Heart left ventricle (tissue), 16 donors: ENCODE measurements at places on chromosomes 16 and 17.
A peak's percentile ranks its signal among the peaks of the same experiment; 100 is the strongest.

GRCh38 chr17:32771396-32771795, 105.5 kb downstream of the MYO1D start:
- no peak overlapping the region for H3K27ac ChIP-seq
- H3K36me3 ChIP-seq = peaks cover 43% of the 10 kb centered on the region
- H3K4me3 ChIP-seq = no peak overlapping the region
- DNase-seq = no peak

GRCh38 chr16:87344931-87345631, 27.9 kb upstream of the C16orf95 start:
- H3K4me3 ChIP-seq = peak overlapping the region; percentile 20
- no peaks in the 10 kb centered on the region for H3K27me3 ChIP-seq
- H3K27ac ChIP-seq = peak overlapping the region; percentile 74
- peaks cover 5% of the 10 kb centered on the region for H3K36me3 ChIP-seq
- DNase-seq = peak; percentile 42

GRCh38 chr17:78653382-78653781, 76.2 kb upstream of the DNAH17 start:
- H3K36me3 ChIP-seq = no peaks in the 10 kb centered on the region
- H3K27me3 ChIP-seq = no peaks in the 10 kb centered on the region
- no peaks in the 10 kb centered on the region for H3K4me1 ChIP-seq
- no peak overlapping the region for H3K4me3 ChIP-seq

DNA sequence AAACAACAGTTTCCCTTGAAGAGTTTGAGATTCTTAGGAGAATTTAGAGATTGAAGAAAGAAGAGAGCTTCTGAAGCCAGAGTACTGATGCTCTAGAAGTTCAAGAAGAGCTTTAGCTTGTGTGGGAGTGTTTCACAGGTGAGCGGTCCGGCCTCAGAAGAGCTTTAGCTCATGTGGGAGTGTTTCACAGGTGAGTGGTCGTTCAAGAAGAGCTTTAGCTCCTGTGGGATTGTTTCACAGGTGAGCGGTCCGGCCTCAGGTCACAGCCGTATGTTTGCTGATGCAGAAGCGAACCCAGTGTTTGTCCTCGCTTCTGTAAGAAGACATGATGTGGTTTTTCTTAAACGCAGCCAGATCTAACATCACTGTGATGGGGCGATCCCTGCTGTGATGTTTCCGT, 76.4 kb downstream of the SEC14L1 start:
- H3K4me1 ChIP-seq = peaks cover 23% of the 10 kb centered on the region
- H3K27ac ChIP-seq = no peak overlapping the region
- H3K4me3 ChIP-seq = no peak overlapping the region
- no peak for DNase-seq
- no peaks in the 10 kb centered on the region for H3K27me3 ChIP-seq

- H3K36me3 ChIP-seq = no peaks in the 10 kb centered on the region
- H3K4me1 ChIP-seq = no peaks in the 10 kb centered on the region
- H3K27ac ChIP-seq = no peak overlapping the region
- H3K27me3 ChIP-seq = no peaks in the 10 kb centered on the region
These were observed 11.3 kb downstream of the OSBPL7 start for GRCh38 chr17:47810200-47810821.

GRCh38 chr16:8585041-8585440, 5.3 kb downstream of the TMEM114 start:
- no peaks in the 10 kb centered on the region for H3K36me3 ChIP-seq
- H3K4me3 ChIP-seq = no peak overlapping the region
- no peak overlapping the region for H3K27ac ChIP-seq
- peaks cover 31% of the 10 kb centered on the region for H3K27me3 ChIP-seq
- peaks cover 12% of the 10 kb centered on the region for H3K4me1 ChIP-seq

GRCh38 chr16:29662729-29663015, 375 bp upstream of the SPN start:
- peak overlapping the region; percentile 47 for H3K4me3 ChIP-seq
- peaks cover 11% of the 10 kb centered on the region for H3K4me1 ChIP-seq
- no peaks in the 10 kb centered on the region for H3K36me3 ChIP-seq
- no peak for DNase-seq

DNA sequence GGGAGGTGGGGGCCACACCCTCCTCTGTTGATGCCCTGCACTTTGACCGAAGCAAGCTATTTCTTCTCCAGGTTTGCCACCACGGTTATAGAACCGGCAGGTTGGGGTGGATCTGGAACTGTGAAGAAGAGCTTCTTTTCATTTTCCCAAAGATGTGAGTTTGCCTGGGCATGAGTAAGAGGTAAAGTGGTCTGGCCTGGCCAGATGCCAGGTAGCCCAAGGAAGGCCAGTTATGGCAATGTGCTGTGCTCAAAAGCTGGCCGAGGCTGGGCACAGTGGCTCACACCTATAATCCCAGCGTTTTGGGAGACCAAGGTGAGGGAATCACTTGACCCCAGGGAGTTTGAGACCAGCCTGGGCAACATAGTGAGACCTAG, 18.7 kb downstream of the ATP6V0D1 start:
- H3K4me1 ChIP-seq = peaks cover 80% of the 10 kb centered on the region
- no peak overlapping the region for H3K27ac ChIP-seq
- H3K27me3 ChIP-seq = no peaks in the 10 kb centered on the region
- H3K36me3 ChIP-seq = no peaks in the 10 kb centered on the region
- H3K4me3 ChIP-seq = no peak overlapping the region

GRCh38 chr17:39237586-39237985, 11.8 kb upstream of the STAC2 start:
- no peak overlapping the region for H3K27ac ChIP-seq
- H3K27me3 ChIP-seq = no peaks in the 10 kb centered on the region
- no peaks in the 10 kb centered on the region for H3K36me3 ChIP-seq

GRCh38 chr16:71412270-71413160, 29.3 kb downstream of the TLE7 start:
- H3K4me1 ChIP-seq = peaks cover 9% of the 10 kb centered on the region
- no peak overlapping the region for H3K27ac ChIP-seq

GRCh38 chr17:2138318-2138717, 83.4 kb downstream of the HIC1 start:
- H3K36me3 ChIP-seq = no peaks in the 10 kb centered on the region
- no peak overlapping the region for H3K4me3 ChIP-seq
- H3K27me3 ChIP-seq = no peaks in the 10 kb centered on the region
- H3K4me1 ChIP-seq = no peaks in the 10 kb centered on the region
- DNase-seq = no peak

GRCh38 chr16:69404275-69404805, 18.5 kb upstream of the TERF2 start:
- peak; percentile 45 for DNase-seq
- H3K4me3 ChIP-seq = no peak overlapping the region
- peak overlapping the region; percentile 69 for H3K27ac ChIP-seq
- H3K36me3 ChIP-seq = no peaks in the 10 kb centered on the region
- H3K27me3 ChIP-seq = no peaks in the 10 kb centered on the region
- peaks cover 32% of the 10 kb centered on the region for H3K4me1 ChIP-seq

DNA sequence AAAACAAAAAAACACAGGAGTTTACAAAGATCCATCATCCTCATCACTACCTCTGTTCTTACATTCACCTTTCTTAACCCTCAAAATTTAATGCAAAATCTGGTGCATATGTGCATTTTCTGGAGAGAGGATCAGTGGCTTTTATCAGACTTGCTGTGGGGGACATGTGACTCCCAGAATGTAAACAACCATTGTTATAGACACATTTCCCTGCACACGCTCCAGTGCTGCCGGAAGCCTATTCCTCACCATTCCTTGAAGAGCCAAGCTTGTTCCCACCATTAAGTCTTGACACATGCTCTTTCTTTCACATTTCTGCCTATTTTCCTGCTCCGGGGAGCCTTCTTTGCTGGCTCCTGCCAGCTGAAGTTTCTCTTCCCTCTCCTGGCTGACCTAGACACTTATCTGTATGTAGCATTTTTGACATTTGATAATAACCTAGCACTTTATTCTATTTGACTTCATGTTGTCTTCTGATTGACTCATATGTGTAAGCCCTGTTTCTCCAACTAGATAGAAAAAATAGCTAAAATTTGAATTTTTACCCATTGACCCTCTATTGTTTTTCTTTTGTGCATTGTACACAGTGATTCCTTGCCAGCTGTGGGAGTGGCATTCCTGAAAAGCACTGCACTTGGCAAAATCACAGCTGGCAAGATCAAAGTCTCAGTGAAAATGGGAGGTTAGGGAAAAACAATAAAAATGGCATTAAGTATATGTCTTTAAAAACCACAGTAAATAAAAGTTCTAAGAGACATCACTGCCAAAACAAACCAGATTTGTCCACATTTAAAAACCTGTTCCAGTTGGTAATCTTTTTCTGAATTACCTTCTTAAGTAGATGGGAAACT, 76.8 kb upstream of the CIBAR2 start:
- H3K36me3 ChIP-seq = no peaks in the 10 kb centered on the region
- H3K27ac ChIP-seq = no peak overlapping the region
- DNase-seq = no peak
- H3K27me3 ChIP-seq = no peaks in the 10 kb centered on the region
- H3K4me3 ChIP-seq = no peak overlapping the region
- no peaks in the 10 kb centered on the region for H3K4me1 ChIP-seq

- H3K36me3 ChIP-seq = no peaks in the 10 kb centered on the region
- peak overlapping the region; percentile 65 for H3K4me3 ChIP-seq
- DNase-seq = no peak
- H3K27me3 ChIP-seq = no peaks in the 10 kb centered on the region
These were observed 658 bp upstream of the ZNF771 start for GRCh38 chr16:30406795-30407101.

- H3K27ac ChIP-seq = peak overlapping the region; percentile 92
- H3K36me3 ChIP-seq = no peaks in the 10 kb centered on the region
- peak; percentile 61 for DNase-seq
These were observed 20.4 kb downstream of the CEP295NL start for GRCh38 chr17:78882540-78883088.

DNA sequence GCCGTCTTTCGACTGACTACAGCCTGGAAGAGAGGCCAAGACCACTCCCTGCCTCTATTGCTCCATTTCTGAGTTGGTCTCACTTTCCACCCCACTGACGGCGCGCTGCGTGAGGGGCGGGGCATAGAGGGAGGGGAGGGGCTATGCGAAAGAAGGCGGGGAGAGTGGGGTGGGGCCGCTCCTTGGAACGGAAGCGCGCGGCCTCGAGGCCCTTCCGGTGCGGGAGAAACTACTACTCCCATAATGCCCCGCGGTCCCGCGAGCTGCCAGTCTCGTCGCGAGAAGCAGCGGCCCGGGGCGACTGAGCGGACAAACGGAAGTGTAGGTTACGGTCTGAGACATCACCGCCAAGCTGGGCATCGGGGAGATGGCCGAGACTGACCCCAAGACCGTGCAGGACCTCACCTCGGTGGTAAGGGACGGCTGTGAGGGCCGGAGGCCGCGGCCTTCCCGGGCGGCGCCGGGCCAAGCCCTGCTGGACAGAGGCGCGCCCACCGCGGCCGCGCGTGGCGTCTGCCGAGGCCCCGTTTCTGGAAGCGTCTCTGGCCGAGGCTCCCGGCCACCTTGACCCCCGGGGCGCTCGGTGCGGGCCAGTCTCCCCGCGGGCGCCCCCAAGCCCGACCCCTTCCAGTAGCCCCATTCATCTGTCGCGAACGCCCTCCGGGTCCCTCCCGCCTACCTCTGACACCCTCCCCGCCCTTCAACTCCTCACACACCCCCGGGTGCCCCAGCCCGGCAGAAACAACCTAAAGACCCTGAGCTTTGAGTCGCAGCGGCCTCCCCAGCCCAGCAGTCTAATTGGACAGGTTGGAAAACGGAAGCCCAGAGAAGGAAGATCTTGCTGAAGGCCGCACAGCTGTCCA, at the start of gene HSBP1:
HSBP1 (plus strand) TSS at position 269 of the 863 bp plus-strand sequence; CDS start at position 368, 99 bp downstream.
- no peaks in the 10 kb centered on the region for H3K27me3 ChIP-seq
- peak within 1 kb of the TSS; percentile 84 for H3K4me3 ChIP-seq
- DNase-seq = peak; percentile 98
- peaks cover 34% of the 10 kb centered on the region for H3K36me3 ChIP-seq
- H3K27ac ChIP-seq = peak within 1 kb of the TSS; percentile 81
- H3K4me1 ChIP-seq = peaks cover 49% of the 10 kb centered on the region

DNA sequence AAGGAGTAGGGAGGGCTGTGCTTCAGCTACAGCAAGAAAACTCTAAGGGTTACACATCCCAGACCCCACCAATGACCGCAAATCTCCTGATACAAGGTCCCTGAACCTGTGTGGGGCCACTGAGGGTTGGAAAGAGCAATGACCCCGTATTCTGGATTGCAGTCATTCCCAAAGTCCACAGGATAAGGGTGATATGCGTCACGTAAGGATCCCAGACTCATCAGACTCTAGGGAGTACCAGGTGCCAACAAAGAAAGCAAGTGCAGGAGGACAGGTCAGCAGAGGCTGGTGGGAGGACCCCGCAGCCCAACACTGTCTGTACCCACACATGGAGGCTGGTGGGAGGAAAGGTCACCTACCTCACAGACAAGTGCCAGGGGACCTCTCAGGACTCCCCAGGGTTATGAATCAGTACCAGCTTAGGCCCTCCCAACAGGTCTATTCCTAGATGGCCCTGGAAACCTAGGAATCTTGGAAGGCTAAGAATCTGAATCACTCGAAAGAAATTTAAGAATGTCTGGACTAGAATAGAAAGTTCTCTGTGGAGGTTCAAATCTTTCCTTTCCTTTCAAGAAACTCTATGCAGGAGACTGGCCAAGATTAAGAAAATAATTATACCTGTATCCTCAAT, 16.2 kb downstream of the PITPNA start:
- no peak overlapping the region for H3K4me3 ChIP-seq
- DNase-seq = no peak
- peaks cover 97% of the 10 kb centered on the region for H3K36me3 ChIP-seq
- H3K27me3 ChIP-seq = no peaks in the 10 kb centered on the region
- no peaks in the 10 kb centered on the region for H3K4me1 ChIP-seq

DNA sequence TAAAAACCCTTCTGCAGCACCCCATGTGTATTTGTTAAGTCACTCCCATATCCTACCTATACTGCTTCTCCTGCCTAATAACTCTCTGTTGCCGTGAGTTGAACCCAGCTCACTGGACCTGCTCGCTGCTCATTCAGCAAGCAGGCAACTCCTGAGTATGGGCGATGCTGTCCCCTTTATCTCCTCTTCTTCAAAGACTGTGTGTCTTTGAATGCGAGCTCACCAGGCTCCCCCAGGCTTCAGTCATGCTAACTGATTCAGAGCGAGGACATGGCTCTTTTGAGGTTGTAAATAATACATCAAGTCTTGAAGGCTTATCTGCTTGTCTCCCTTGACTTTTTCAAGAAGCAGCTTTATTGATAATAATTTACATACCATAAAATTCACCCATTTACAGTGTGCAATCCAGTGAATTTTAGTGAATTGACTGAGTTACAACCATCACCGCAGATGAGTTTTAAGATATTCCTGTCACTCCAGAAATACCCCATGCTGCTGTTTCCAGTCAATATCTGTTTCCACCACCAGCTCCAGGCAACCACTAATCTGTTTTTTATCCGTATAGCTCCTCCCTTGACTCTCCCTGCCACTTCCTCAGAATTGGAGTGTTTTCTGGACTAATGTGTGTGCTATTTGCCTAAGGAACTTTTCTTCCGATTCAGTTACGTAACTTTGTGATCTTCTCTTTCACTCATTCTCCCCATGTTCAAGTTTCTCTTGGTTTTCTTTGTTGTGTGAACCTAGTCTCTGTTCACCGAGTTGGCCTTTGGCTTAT, 132.2 kb downstream of the SPECC1 start:
- H3K36me3 ChIP-seq = no peaks in the 10 kb centered on the region
- H3K4me3 ChIP-seq = no peak overlapping the region
- no peak for DNase-seq
- no peaks in the 10 kb centered on the region for H3K27me3 ChIP-seq
- no peak overlapping the region for H3K27ac ChIP-seq
